Bronchial epithelial cell (primary cell): ENCODE measurements at places on chromosomes 4 and X.

- peak; percentile 65 for DNase-seq
These were observed 172.3 kb downstream of the ADGRA3 start for GRCh38 chr4:22343606-22344005.

DNA sequence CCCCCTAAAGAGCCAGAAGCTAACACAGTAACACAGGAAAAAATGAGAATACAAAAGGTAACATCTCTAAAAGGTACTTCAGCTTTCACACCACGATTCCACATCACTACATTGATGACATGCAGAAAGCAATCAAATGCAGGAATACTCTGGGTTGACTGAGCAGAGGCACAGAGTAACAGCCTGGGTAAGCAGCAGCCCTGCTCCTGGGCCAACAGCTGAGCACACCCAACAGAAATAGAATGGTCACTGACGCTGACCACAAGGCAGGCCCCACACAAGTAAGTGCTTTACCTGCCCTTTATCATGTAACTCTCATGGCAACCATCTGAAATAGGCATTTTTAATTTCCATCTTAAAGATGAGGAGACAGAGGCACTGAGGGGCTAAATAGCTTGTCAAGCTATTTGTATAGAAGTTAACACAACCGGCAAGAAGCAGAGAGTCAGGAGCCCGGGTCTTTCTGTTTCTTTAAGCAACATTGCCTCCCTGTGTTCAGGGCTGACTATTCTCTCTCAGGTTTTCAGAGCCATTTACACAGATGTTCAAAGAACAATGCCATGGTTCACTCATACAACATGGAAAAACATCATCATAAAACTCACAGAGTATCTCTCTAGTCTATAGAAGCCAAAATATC is 168.9 kb downstream of the ZNF674 start:
- peak; percentile 58 for DNase-seq

- no peak for DNase-seq
These were observed 366.0 kb downstream of the BCOR start for GRCh38 chrX:39731735-39732134.

DNA sequence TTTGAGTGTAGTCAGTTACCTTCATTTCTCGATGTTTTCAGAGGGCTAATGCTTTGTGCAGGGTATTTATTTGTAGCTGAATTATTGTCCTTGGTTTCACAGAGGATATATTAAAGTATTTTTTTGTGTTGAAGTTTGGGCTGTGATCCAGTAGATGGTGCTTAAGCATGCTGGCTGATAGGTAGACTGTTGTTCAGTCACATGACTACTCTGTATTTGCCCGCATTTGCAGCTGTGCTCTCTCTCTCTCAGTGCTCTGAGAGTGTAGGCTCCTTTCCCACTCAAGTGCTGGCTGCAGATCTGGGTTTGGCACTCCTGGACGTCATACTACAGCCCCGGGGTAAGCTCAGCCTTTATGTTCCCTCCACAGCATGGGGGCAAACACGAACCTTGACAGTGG is 21.7 kb downstream of the RAB40AL start:
- DNase-seq = no peak

- DNase-seq = no peak
These were observed 136.4 kb upstream of the PLAC1 start for GRCh38 chrX:134794692-134795091.

DNA sequence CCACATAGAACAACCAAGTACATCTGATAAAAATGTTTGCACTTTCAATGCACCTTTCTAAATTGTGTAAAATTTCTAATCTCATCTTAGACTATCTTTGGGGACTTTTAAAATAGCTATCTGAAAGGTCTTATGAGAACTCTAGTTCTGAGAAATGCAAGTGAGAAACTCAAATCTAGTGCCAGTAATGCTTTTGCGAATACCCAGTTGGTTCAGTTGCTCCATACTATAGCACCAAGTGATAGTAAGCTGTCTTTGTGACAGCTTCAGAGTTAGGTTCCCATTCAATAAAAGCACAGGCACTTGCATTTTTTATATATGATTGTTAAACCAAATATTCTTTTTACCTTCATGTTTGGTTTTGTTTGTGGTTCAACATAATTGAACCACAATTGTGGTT is 4.5 kb upstream of the ITM2A start:
- DNase-seq = no peak
